Activated CD4-positive, alpha-beta memory T cell treated with anti-CD3 and anti-CD28 coated beads, Interleukin-2, amount 10 ng/mL, durations not matched to agents 7 days and 5 days (primary cell): ENCODE measurements at places on chromosomes 6 and 20.

DNA sequence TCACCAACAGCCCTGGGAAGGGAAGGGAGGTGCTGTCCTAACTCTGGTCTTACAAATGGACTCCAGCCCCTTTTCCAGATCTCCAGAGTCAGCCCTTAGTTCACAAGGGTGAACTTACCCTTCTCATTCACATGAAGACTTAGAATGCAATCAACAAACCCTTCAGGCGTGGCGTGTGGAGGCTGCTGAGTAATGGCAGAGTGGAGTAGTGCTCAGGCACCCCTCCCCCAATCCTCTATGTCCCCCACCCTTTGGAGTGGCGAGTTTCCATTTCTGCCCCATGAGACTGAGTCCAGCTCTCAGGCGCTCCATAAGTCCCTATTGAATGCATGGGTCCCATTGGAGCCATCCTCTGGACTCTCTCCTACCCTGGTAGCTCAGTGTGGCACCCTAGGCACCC, 3.3 kb downstream of the SNAI1 start:
- no peak overlapping the region for H3K4me3 ChIP-seq
- peaks cover 20% of the 10 kb centered on the region for H3K4me1 ChIP-seq
- H3K27me3 ChIP-seq = peaks cover 16% of the 10 kb centered on the region
- no peak overlapping the region for H3K27ac ChIP-seq
- no peak for DNase-seq

DNA sequence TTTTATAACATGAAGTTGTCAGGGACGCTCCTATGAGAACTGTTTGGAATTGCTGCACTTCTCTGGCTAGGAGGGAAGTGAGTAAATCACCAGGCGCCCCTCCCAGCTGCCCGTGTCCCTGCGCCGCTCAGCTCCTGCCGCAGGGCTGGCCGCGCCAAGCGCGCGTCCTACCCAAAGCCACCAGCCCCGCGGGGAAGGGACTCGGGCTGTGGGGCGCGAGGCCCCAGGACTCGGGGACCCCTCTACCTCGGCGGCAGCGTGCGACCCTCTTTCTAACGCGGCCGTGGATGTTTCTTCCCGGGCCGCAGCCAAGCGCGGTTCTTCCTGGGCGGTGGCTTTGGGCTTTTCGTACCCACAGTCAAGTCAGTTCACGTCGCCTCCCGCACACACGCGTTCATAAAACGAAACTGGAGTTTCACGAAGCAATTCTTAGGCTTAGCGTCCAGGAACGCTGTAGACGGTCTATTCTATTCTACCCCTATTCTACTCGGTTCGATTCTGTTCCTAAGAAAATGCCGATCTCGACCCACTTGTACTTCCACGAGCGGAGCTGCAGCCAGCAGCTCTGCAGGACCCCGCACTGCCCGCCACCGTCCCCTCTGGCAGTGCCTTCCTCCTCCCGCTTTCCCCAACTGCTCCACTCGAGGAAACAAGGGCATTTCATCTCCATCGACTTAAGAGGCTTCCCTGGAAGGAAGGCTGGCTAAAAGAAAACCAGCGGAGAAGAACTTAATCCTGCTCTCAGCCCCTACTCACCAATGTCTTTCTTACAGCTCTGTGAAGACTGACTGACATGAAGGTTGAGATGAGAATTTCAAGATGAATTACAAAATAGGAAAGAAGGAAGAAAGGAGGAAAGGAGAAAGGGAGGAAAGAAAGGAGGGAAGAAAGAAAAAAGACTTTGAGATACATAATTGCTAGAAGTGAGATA, 15.4 kb downstream of the FOXC1 start:
- peaks cover 66% of the 10 kb centered on the region for H3K27me3 ChIP-seq
- H3K36me3 ChIP-seq = no peaks in the 10 kb centered on the region
- DNase-seq = no peak
- peaks cover 8% of the 10 kb centered on the region for H3K4me1 ChIP-seq
- H3K27ac ChIP-seq = no peak overlapping the region
- peak overlapping the region; percentile 67 for H3K4me3 ChIP-seq

- no peak overlapping the region for H3K27ac ChIP-seq
- no peaks in the 10 kb centered on the region for H3K36me3 ChIP-seq
- DNase-seq = no peak
- no peaks in the 10 kb centered on the region for H3K27me3 ChIP-seq
- H3K4me1 ChIP-seq = no peaks in the 10 kb centered on the region
These were observed 449.4 kb upstream of the PTCHD4 start for GRCh38 chr6:48560408-48560807.

DNA sequence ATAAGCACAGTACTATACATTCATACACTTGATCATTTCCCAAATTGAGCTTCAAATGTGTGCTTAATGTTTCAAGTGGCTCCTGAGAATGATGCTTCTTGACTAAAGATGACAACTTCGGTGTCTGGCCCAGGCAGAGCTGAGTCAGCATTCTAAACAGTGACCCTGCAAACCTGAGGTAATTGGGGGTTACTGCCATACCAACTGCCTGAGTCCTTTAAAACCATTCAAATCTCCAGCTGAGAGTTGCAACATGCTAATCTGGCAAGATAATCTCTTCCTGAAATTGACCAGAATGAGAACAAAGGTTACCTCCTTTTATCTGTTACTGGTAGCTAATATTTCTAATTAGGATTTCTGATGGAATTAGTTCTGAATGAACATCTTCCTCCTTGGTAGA, 8.2 kb downstream of the BACH2 start:
- DNase-seq = no peak
- H3K4me3 ChIP-seq = no peak overlapping the region
- peaks cover 72% of the 10 kb centered on the region for H3K4me1 ChIP-seq
- peaks cover 37% of the 10 kb centered on the region for H3K36me3 ChIP-seq
- no peak overlapping the region for H3K27ac ChIP-seq

DNA sequence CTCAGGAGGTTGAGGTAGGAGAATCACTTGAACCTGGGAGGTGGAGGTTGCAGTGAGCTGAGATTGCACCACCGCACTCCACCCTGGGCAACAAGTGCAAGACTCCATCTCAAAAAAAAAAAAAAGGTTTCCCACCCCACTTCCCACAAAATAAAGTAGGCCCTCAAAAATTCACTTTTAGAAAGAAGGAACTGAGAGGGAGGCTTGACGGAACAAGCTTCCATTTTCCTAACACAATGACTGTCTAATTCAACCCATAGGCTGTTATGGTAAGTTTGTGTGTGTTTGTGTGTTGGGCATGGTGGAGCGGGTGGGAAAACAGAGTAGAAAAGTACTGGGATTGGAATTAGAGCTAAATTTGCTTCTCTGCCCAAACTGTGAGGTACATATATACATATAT, 98.4 kb upstream of the MAN1A1 start:
- no peak overlapping the region for H3K4me3 ChIP-seq
- DNase-seq = no peak
- no peak overlapping the region for H3K27ac ChIP-seq
- H3K36me3 ChIP-seq = peaks cover 10% of the 10 kb centered on the region

- H3K4me3 ChIP-seq = no peak overlapping the region
- H3K27me3 ChIP-seq = no peaks in the 10 kb centered on the region
- peaks cover 3% of the 10 kb centered on the region for H3K36me3 ChIP-seq
These were observed 88.5 kb upstream of the SIM1 start for GRCh38 chr6:100553243-100553642.

- H3K36me3 ChIP-seq = peaks cover 23% of the 10 kb centered on the region
- no peak for DNase-seq
- H3K4me1 ChIP-seq = peaks cover 38% of the 10 kb centered on the region
- no peak overlapping the region for H3K27ac ChIP-seq
These were observed 787 bp upstream of the BTN2A2 start for GRCh38 chr6:26382121-26382520.

GRCh38 chr20:54717983-54718382, 242.6 kb downstream of the DOK5 start:
- no peaks in the 10 kb centered on the region for H3K27me3 ChIP-seq
- no peak overlapping the region for H3K4me3 ChIP-seq
- DNase-seq = no peak
- no peaks in the 10 kb centered on the region for H3K4me1 ChIP-seq

- peaks cover 26% of the 10 kb centered on the region for H3K4me1 ChIP-seq
- DNase-seq = no peak
- H3K36me3 ChIP-seq = peaks cover 11% of the 10 kb centered on the region
- no peak overlapping the region for H3K27ac ChIP-seq
These were observed 19.5 kb downstream of the DUSP22 start for GRCh38 chr6:311679-312220.

- peaks cover 50% of the 10 kb centered on the region for H3K27me3 ChIP-seq
- peaks cover 12% of the 10 kb centered on the region for H3K36me3 ChIP-seq
- peak overlapping the region; percentile 51 for H3K27ac ChIP-seq
These were observed 2.0 kb downstream of the SOX4 start for GRCh38 chr6:21595285-21596144.

GRCh38 chr6:105821027-105821426, 265.1 kb upstream of the PRDM1 start:
- H3K36me3 ChIP-seq = peaks cover 60% of the 10 kb centered on the region
- H3K4me1 ChIP-seq = peaks cover 20% of the 10 kb centered on the region
- no peak overlapping the region for H3K27ac ChIP-seq
- H3K27me3 ChIP-seq = no peaks in the 10 kb centered on the region
- no peak overlapping the region for H3K4me3 ChIP-seq

DNA sequence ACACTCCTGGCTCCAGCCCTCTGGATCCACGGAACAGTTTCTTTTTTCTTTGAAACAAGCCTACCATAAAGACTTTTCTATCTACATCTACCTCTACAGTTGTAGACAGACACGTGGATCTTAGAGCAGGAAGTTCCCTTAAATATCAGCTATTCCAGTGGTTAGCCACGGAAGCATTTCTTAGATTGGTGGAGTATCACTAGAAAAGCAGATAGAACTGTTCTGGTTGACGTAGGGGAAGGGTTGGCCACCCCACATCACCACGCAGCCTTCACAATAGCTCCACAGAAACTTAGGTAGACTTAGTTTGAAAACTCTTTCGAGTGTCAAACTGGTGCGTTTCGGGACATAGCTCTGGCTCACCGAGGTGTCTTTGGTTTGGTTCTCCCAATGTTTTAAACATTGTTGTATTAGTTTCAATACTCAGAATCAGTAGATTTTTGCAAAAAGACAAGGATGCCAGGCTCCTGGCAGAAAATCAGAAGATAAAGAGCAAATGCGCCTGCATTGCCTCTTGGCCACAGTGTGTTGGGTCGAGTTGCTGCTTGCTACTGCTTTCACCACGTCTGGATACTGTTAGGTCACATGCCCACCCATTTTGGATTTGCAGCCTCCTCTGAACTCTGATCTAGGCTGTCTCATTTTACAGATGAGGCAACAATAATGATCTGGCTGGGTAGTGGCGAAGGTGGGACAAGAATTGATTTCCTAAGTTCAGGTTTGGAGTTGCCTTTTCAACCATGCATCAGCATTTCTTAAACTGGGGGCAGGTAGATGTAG, 71.5 kb upstream of the DTNBP1 start:
- peaks cover 16% of the 10 kb centered on the region for H3K4me1 ChIP-seq
- peaks cover 7% of the 10 kb centered on the region for H3K27me3 ChIP-seq
- no peak overlapping the region for H3K4me3 ChIP-seq
- H3K27ac ChIP-seq = no peak overlapping the region

- H3K36me3 ChIP-seq = peaks cover 3% of the 10 kb centered on the region
- H3K4me3 ChIP-seq = no peak overlapping the region
- H3K27ac ChIP-seq = no peak overlapping the region
- no peaks in the 10 kb centered on the region for H3K27me3 ChIP-seq
- peaks cover 10% of the 10 kb centered on the region for H3K4me1 ChIP-seq
These were observed 95.6 kb upstream of the SHLD1 start for GRCh38 chr20:5654557-5654956.

GRCh38 chr20:8601542-8601912, 467.4 kb upstream of the PLCB4 start:
- no peak overlapping the region for H3K4me3 ChIP-seq
- no peak overlapping the region for H3K27ac ChIP-seq
- peaks cover 6% of the 10 kb centered on the region for H3K4me1 ChIP-seq
- H3K27me3 ChIP-seq = no peaks in the 10 kb centered on the region

GRCh38 chr6:28982476-28983266, 22.4 kb downstream of the ZNF311 start:
- peaks cover 41% of the 10 kb centered on the region for H3K27me3 ChIP-seq
- peaks cover 52% of the 10 kb centered on the region for H3K4me1 ChIP-seq
- H3K36me3 ChIP-seq = peaks cover 4% of the 10 kb centered on the region
- H3K27ac ChIP-seq = peak overlapping the region; percentile 4
- H3K4me3 ChIP-seq = peak overlapping the region; percentile 86

DNA sequence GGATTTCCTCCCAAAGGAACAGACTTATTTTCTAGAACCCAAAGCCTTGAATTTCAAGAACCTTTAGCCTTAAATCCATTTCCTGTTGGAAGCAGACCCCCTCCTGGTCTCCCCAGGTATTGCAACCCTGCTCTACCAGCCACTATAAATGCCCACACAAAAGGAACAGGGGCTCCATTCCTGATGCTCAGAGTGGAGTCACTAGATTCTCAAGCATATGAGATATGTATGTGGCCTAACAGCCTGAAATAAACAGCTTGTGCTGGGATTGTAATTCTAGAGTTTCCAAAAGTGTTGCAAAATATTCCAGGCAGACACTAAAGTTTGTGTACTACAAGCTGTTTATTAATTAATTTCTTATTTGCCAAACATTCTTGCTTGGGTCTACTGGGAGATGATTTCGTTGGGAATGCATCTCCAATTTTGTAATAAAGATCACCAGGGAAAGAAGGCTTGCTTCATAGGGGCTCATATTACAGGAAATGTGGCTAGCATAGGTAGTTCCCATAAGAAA, 44.8 kb downstream of the RIPOR3 start:
- no peak overlapping the region for H3K4me3 ChIP-seq
- DNase-seq = no peak
